ENCODE measurements at places on chromosomes 11 and 22. TPM values are rescaled to one million over a fixed set of nuclear protein-coding genes. Genes with fewer than 3 reads are reported as not detected.

GRCh38 chr11:133406489-133406888 is 125.8 kb downstream of the OPCML start:
- H3K4me1 ChIP-seq = no peaks in the 10 kb centered on the region
- H3K27ac ChIP-seq = no peak overlapping the region

DNA sequence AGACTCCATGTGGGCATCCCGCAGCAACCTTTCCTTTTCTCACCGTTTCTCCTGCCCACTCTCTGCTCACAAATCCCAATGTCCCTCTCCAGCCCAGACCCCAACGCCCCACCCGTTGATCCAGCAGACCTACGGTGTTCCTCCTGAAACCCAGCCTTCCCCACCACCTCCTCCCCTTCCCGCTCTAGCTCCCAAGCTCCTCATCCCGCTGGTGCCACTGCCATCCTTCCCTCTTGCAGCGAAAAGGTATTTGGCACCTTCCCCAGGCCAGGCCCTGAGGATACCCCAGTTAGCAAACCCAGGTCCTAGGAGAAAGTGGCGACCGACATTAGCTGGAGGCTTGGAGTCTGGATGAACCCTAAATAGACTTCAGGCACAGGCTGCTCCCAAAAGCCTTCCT is 84.0 kb upstream of the RTL6 start:
- no peaks in the 10 kb centered on the region for H3K4me1 ChIP-seq
- no peaks in the 10 kb centered on the region for H3K36me3 ChIP-seq
- DNase-seq = no peak
- no peaks in the 10 kb centered on the region for H3K27me3 ChIP-seq

GRCh38 chr11:124600621-124601320 is 10.5 kb upstream of the PANX3 start:
- H3K27me3 ChIP-seq = no peaks in the 10 kb centered on the region
- H3K4me1 ChIP-seq = no peaks in the 10 kb centered on the region
- no peaks in the 10 kb centered on the region for H3K36me3 ChIP-seq
- no peak for DNase-seq
- H3K27ac ChIP-seq = no peak overlapping the region

GRCh38 chr11:62546929-62547625 is 471 bp upstream of the AHNAK start:
- DNase-seq = no peak
- H3K27me3 ChIP-seq = no peaks in the 10 kb centered on the region
- peak overlapping the region; percentile 69 for H3K4me3 ChIP-seq
- H3K36me3 ChIP-seq = no peaks in the 10 kb centered on the region

GRCh38 chr11:30760345-30760744 is 174.2 kb upstream of the MPPED2 start:
- H3K27ac ChIP-seq = no peak overlapping the region
- DNase-seq = no peak
- no peaks in the 10 kb centered on the region for H3K27me3 ChIP-seq
- H3K36me3 ChIP-seq = no peaks in the 10 kb centered on the region
- H3K4me1 ChIP-seq = no peaks in the 10 kb centered on the region
- no peak overlapping the region for H3K4me3 ChIP-seq

DNA sequence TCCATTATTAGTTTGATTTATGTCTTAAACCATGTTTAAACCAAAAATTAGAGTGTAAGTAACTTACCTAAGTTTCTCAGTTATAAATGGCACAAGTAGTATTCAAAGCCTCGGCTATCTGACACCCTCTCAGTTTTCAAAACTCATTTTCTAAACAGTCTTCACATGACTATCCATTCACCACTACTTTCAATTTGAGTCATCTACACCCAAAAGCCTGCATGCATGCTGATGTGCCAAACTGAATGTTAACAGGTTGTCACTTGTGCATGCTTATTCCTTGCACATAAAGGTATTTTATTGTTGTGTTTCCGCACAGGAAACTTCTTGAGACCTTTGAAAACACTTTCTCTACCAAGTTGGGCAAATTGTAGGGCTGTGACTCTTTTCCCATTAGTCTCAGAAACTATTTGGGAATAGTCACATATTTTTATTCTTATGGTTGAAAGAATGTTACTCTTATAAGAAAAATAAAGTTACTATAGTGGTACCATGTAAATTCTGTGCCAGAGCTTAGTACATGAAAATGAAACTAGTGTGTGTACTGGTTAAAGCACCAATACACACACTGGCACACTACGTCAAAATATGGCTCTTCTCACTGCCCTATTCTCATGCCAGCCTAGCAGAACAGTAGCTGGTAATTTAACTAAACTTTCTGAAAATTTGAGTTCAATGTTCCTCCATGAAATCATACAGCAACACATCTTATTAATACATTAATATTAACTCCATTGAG is 2.2 kb upstream of the OR51E2 start:
- H3K4me1 ChIP-seq = no peaks in the 10 kb centered on the region
- H3K27ac ChIP-seq = no peak overlapping the region

GRCh38 chr11:12723421-12724300 is 49.4 kb downstream of the TEAD1 start:
- DNase-seq = no peak
- no peak overlapping the region for H3K4me3 ChIP-seq
- no peaks in the 10 kb centered on the region for H3K27me3 ChIP-seq
- H3K4me1 ChIP-seq = peaks cover 11% of the 10 kb centered on the region
- no peaks in the 10 kb centered on the region for H3K36me3 ChIP-seq
- no peak overlapping the region for H3K27ac ChIP-seq

GRCh38 chr11:121575250-121575962 is 122.6 kb upstream of the SORL1-AS1 start:
- peak overlapping the region; percentile 78 for H3K27ac ChIP-seq
- peaks cover 24% of the 10 kb centered on the region for H3K36me3 ChIP-seq
- no peak for DNase-seq
- peaks cover 2% of the 10 kb centered on the region for H3K4me1 ChIP-seq

DNA sequence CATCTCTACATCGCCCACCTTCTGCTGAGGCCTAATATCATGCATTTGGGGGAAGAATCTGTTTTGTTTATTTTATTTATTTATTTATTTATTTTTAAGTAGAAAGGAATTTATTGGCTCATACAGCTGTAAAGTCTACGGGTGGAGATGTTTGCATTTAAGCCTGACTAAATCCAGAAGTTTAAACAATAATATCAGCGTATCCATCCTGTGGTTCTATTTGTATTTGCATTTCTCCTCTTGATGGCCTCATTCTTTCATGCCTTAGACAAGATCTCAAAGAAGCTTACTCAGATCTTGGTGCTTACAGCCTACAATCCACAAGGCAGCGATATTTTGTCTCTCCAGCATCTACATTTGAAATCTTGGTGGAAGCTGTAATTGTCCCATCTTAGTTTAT is 67.1 kb upstream of the CARD18 start:
- H3K27me3 ChIP-seq = no peaks in the 10 kb centered on the region
- H3K4me1 ChIP-seq = no peaks in the 10 kb centered on the region
- H3K36me3 ChIP-seq = no peaks in the 10 kb centered on the region

DNA sequence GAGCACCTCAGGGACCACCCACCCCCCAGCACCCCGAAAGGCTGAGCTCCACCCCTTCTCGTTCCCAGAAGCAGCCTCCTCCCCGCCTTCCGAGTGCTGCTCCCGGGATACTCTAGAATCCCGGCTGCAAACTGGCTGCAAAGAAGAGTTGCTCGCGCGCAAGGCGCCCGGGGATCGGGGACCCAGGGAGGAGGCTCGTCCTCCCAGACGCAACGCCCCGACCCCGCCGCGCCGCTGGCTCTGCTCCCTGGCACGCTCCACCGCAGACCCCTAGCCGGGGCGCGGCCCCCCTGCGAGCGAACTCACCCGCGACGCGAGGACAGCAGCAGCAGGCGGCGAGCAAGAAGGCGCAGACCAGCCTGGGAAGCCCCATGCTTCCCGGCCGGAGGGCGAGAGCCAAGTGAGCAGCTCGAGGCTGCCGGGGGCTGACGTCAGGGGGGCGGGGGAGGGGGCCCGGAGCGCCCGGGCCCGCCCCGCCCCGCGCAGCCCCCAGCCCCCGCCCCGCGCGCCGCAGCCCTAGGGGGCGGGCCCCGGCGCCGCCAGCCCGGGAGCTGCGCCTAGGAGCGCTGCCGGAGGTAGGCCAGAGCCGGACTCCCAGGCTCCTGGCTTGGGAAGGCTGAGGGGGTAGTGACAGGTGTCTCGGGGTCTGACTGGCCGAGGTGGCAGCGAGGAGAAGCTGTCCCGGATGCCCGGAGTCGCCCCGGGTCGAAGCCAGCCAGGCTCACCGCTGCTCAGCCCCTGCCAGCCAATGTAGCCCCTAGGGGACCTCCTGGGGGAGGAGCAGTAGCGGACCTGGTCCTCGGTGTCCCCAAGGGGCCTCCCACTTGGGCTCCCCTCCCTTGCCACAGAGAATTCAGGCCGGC is at the start of gene MCAM:
TSS of gene MCAM (minus strand) at position 402 of the 863 bp plus-strand sequence. CDS start at position 373, 29 bp downstream.
- H3K36me3 ChIP-seq = no peaks in the 10 kb centered on the region
- no peak for DNase-seq
- peaks cover 6% of the 10 kb centered on the region for H3K27me3 ChIP-seq
- H3K4me1 ChIP-seq = peaks cover 34% of the 10 kb centered on the region

The CNTN5 gene
- 0.08 TPM for total RNA-seq

The FOLH1 gene
- total RNA-seq = 11.5 TPM

The RAB3IL1 gene
- 5.0 TPM for total RNA-seq

The MYO7A gene
- total RNA-seq = 7.3 TPM
